Umbilical cord (tissue), 2 donors: ENCODE measurements at places on chromosomes 2 and 18. TPM values are rescaled to one million over a fixed set of nuclear protein-coding genes. Genes with fewer than 3 reads are reported as not detected.

GRCh38 chr2:227713291-227713690 is 4.5 kb downstream of the SLC19A3 start:
- DNase-seq, result peak; percentile 11

- DNase-seq, result peak; percentile 42
Measured at GRCh38 chr18:51196118-51196810, 1.2 kb downstream of the MEX3C start.

DNA sequence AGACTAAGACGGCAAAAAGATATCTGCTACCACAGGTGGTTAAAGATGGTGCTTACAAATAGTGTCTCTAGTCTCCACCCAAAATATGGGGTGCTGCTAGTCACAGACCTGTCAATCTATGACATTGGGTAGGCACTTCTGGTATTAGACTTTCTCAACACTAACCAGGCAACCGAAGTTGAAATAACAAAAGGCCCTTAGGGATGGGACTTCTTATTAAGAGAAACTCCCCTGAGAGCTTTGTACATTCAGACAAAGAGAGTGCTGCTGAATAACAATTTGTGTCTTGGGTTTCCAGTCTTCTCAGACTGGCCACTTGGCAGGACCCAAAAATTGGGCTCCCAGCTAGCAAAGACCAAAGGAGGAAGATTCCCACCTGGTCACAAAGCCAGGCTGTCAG is 310.0 kb downstream of the CNTNAP5 start:
- no peak for DNase-seq

GRCh38 chr2:224195925-224196571 is 157.0 kb upstream of the SERPINE2 start:
- DNase-seq, result peak; percentile 23

Gene PLB1
- total RNA-seq, result 1.9 TPM

Gene ARHGAP28
- total RNA-seq, result 41.2 TPM

Gene FBXO15
- 7.5 TPM for total RNA-seq

Gene FZD7
- total RNA-seq, result 85.7 TPM

Gene SLC16A14
- 1.7 TPM for total RNA-seq
